HFFc6 (cell line): ENCODE measurements at places on chromosomes 16 and 17.

- H3K36me3 ChIP-seq, result peaks cover 5% of the 10 kb centered on the region; the same call in 1 of the 2 replicates
- H3K4me3 ChIP-seq, result no peak overlapping the region
- H3K27ac ChIP-seq, result no peak overlapping the region
- DNase-seq, result no peak
- H3K27me3 ChIP-seq, result peaks cover 2% of the 10 kb centered on the region
These were observed 149.4 kb downstream of the AATF start for GRCh38 chr17:37098152-37098551.

DNA sequence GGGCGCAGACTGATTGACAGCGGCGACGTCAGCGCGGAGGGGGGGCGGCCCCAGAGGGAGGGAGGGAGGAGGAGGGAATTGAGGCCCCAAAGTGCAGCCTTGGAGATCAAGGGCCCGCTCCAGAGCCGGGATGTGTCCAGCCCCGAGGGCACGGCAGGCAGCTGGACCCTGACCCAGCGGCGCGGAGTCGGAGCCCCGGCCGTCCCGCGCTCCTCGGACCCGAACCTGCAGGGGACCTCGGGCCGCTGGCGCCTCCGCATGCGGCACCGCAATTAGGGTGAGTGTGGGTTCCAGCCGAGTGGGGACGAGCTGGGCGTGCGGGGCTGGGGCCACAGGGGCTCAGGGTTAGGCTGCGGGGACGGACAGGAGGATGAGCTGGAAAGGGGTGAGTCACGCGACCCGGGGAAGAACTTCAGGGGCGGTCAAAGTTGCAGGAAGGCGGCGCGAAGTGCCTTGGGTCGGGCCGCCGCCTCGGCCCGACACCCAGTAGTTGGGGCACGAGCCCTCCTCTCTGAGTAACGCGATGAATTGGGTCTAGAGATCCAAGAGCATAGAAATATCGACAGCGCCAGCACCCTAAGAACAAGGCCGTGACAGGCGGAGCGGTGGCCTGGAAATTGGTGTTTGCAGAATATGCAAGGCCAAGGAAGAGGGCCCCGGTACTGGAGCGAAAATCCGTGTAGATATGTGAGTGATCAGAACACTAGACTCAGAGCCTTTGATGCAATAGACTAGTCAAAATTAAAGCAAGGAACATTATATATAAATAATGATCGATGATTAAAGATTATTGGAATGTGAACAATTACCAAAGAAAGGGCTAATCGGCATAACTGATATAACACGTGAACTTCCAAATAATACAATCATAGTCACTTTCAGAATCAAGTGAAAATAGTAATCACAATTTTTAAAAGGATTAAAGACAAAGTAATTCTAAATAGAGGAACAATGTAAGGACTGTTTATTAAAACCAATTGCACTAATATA lies at the start of gene TBX4:
TSS of gene TBX4 (plus strand) at position 122 of the 990 bp plus-strand sequence. CDS start 4,069 bp downstream, outside the sequence.
- no peak within 1 kb of the TSS for H3K27ac ChIP-seq
- peaks cover 68% of the 10 kb centered on the region for H3K27me3 ChIP-seq

GRCh38 chr17:43892647-43892952 lies 14.7 kb downstream of the MPP2 start:
- H3K4me3 ChIP-seq, result no peak overlapping the region
- no peak overlapping the region for H3K27ac ChIP-seq
- no peaks in the 10 kb centered on the region for H3K36me3 ChIP-seq
- no peak for DNase-seq
- H3K4me1 ChIP-seq, result no peaks in the 10 kb centered on the region

DNA sequence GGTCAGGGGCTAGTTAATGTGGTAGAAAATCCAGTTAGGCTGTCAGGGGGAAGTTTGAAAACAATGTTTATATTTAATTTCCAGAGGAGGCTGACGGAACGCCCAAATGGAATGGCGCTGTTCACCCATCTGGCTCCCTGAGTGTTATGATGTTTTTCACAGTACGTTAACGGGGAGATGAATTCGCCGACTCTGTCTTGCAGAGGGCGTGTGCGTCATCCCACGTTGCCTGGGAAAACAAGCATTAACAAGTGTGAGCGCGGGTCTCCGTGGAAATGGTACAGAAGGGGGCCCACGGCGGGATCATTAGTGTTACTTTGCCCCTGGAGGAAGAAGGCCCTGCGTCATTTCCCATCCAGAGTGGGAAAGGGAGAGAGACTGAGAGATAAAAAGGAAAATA lies 29.6 kb downstream of the RGS9 start:
- peaks cover 6% of the 10 kb centered on the region for H3K27me3 ChIP-seq
- no peak for DNase-seq
- no peak overlapping the region for H3K4me3 ChIP-seq
- H3K27ac ChIP-seq, result no peak overlapping the region
- peaks cover 14% of the 10 kb centered on the region for H3K4me1 ChIP-seq
- H3K36me3 ChIP-seq, result no peaks in the 10 kb centered on the region

DNA sequence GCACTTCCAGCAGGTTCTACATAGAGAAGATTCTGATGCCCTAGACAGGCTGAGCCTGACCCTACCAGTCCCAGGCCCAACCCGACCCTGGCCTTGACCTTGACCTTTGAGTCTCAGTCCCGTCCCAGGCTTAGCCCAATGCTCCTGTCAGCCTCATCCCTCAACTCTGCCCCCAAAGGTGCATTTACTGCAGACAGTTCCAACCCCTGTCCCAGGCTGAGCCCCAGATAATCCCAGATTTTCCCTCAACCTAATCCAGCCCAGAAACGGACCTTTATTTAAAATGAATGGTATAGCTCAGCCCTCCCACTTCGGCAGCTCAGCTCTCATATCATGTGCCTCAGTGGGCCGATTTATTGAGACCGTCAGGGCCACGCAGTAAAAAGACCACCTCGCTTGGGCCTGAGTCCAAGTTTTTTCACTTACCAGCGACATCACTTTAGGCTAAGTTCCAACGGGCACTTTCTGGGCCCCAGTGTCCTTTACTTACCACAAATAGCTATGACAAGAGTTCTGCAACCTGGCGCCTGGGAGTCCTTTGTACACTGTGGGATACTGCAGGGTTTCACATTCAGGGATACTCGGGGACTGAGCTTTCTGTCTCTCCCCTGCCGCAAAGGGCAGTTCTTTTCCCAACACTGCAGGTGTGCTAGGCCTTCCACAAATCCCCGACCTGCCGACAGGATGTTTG lies 89.5 kb downstream of the WSCD1 start:
- no peaks in the 10 kb centered on the region for H3K4me1 ChIP-seq
- H3K27ac ChIP-seq, result no peak overlapping the region
- no peak overlapping the region for H3K4me3 ChIP-seq
- H3K27me3 ChIP-seq, result peaks cover 18% of the 10 kb centered on the region
- no peak for DNase-seq

DNA sequence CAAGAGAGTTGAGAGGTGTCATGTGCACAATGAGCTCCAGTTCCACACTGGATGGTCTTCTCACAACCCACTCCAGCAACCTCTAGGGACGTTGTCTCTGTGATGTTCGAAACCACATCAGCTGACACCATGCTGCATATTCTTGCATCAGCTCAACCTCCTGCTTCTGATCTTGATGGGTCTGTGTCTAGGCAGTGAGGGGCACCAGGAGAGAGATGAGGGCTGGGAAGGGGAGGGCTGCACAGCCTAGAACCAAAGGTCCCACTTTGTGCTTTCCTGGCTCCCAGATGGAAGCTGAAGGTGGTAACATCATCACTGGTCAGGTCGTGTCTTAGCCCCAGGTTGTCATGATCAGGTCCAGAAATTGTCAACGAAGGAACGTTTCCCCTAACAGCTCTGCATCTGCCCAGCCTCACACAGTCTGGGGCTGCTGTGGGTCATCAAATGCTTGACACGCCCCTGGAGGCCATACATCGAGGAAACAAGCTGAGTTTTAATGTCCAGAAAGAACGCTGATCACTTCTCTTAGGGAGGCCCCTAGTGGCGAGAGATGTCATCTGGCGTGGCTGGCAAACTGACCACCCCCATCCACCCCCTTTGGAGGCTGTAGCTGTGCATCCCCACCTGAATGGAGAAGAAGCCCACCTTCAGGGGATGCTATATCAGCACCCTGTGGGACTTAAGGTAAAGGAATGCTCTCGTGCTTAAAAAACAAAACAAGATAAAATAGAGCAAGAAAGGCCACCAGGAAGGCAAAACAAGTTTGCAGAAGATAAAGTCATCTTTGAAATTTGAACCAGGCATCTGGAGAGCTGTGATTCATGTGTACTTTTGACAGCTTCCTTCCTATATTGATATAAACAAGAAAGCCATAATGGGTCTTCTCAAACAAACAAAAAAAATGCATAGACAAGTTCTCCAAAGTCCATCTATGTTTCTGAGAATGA lies 58.3 kb downstream of the WIPI1 start:
- peak overlapping the region; percentile 46; the same call in 1 of the 2 replicates for H3K4me3 ChIP-seq
- peaks cover 1% of the 10 kb centered on the region for H3K27me3 ChIP-seq
- 0 out of 2 replicates have a peak overlapping the region, but pooled peaks have one; percentile 30 for H3K27ac ChIP-seq
- DNase-seq, result peak; percentile 71
- H3K36me3 ChIP-seq, result no peaks in the 10 kb centered on the region
- peaks cover 24% of the 10 kb centered on the region for H3K4me1 ChIP-seq

DNA sequence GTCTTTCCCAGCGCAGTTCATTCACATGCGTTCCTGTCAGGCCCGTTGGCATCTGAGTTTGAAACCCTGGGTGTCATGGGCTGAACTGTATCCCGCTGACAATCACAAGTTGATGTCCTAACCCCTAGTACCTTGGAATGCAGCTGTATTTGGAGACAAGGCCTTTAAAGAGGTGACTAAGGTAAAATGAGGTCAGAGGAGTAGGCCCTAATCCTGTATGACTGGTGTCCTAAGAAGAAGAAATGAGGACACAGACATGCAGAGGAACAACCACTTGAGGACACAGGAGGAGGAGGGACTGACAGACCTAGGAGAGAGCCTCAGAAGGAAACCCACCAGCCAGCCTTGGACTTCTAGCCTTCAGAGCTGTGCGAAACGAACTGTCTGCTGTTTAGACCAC lies 33.1 kb downstream of the TRPV2 start:
- no peak overlapping the region for H3K4me3 ChIP-seq
- peak overlapping the region; percentile 11 for H3K27ac ChIP-seq

DNA sequence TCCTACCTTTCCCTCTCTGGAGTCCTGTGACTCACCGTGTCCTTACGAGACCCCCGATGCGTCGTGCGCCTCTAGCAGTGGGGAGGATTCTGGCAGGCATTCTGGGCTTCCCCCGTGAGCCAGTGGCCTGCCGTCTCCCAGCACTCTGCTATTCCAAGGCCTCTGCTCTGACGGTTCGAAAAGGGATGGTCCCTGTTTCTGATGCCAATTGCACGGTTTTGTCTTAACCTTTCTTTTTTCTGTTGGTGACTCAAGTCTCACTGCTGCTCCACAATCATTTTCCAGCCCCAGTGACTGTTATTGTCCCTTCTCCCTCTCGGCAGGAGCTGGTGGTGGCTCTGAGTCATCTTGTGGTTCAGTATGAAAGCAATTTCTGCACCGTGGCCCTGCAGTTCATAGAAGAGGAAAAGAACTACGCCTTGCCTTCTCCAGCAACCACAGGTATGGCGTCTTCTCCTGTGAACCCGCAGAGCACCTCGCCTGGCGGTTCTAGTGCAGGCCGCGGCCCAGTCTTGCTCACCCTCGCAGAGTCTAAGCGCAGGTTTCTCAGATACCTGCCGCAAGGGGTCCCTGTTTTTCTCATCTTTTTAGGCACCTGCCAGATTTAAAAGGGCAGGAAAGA lies 100.1 kb upstream of the CHMP6 start:
- H3K27me3 ChIP-seq, result peaks cover 6% of the 10 kb centered on the region
- peaks cover 45% of the 10 kb centered on the region for H3K36me3 ChIP-seq
- H3K4me3 ChIP-seq, result peak overlapping the region; percentile 78
- H3K4me1 ChIP-seq, result peaks cover 31% of the 10 kb centered on the region
- peak overlapping the region; percentile 96 for H3K27ac ChIP-seq
- DNase-seq, result peak; percentile 91

- DNase-seq, result no peak
- 0 out of 2 replicates have a peak, but pooled peaks cover 4% of the 10 kb centered on the region for H3K36me3 ChIP-seq
- H3K4me1 ChIP-seq, result no peaks in the 10 kb centered on the region
- no peak overlapping the region for H3K27ac ChIP-seq
- H3K27me3 ChIP-seq, result peaks cover under 1% of the 10 kb centered on the region
These were observed 19.5 kb upstream of the GAS7 start for GRCh38 chr17:10217916-10218315.

GRCh38 chr17:41404024-41404671 lies 6.7 kb upstream of the KRT31 start:
- H3K4me3 ChIP-seq, result peak overlapping the region; percentile 56
- peaks cover 3% of the 10 kb centered on the region; the same call in 1 of the 2 replicates for H3K27me3 ChIP-seq
- peak overlapping the region; percentile 95 for H3K27ac ChIP-seq
- peaks cover 71% of the 10 kb centered on the region for H3K4me1 ChIP-seq
- H3K36me3 ChIP-seq, result no peaks in the 10 kb centered on the region
- DNase-seq, result peak; percentile 97

GRCh38 chr17:61155590-61156237 lies 243.9 kb upstream of the TBX2 start:
- H3K4me3 ChIP-seq, result no peak overlapping the region
- no peaks in the 10 kb centered on the region for H3K27me3 ChIP-seq
- no peak overlapping the region for H3K27ac ChIP-seq
- peaks cover 51% of the 10 kb centered on the region for H3K4me1 ChIP-seq

- peaks cover 49% of the 10 kb centered on the region for H3K36me3 ChIP-seq
- H3K27ac ChIP-seq, result peak overlapping the region; percentile 91
- DNase-seq, result peak; percentile 89
- H3K4me1 ChIP-seq, result peaks cover 81% of the 10 kb centered on the region
These were observed 90.7 kb downstream of the WNT3 start for GRCh38 chr17:46727572-46728348.

DNA sequence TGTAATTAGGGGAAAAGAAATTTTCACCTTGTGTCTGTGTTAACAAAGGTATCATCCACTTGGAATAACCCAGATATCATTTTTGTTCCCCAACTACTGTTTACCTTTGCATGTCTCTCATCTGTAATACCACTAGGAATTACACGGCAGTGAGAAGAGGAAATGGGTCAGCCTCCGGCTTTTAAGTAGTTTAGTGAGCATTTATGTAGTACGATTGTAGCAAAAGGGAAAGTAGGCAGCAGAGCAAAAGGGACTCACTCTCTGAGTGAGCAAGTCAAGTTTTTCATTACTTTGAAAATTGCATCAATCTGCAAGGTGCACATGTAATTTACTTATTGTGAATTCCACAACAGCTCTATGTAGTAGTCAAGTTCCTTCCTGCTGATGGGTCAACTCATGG lies 11.2 kb downstream of the PHF12 start:
- no peak overlapping the region for H3K4me3 ChIP-seq
- H3K4me1 ChIP-seq, result peaks cover 68% of the 10 kb centered on the region

GRCh38 chr17:56653877-56654276 lies 60.4 kb downstream of the NOG start:
- DNase-seq, result peak; percentile 65
- H3K36me3 ChIP-seq, result no peaks in the 10 kb centered on the region
- H3K27me3 ChIP-seq, result peaks cover under 1% of the 10 kb centered on the region
- no peak overlapping the region for H3K27ac ChIP-seq
- peaks cover 12% of the 10 kb centered on the region for H3K4me1 ChIP-seq

GRCh38 chr17:66260275-66260674 lies 31.1 kb upstream of the APOH start:
- DNase-seq, result no peak
- H3K4me3 ChIP-seq, result no peak overlapping the region
- H3K27ac ChIP-seq, result no peak overlapping the region
- peaks cover 2% of the 10 kb centered on the region; the same call in 1 of the 2 replicates for H3K27me3 ChIP-seq

- no peaks in the 10 kb centered on the region for H3K36me3 ChIP-seq
- H3K4me3 ChIP-seq, result no peak overlapping the region
- peak; percentile 60 for DNase-seq
- H3K27me3 ChIP-seq, result no peaks in the 10 kb centered on the region
- H3K4me1 ChIP-seq, result peaks cover 40% of the 10 kb centered on the region
These were observed 330.0 kb upstream of the PMFBP1 start for GRCh38 chr16:72501739-72502593.

GRCh38 chr16:10031473-10031872 lies 150.8 kb downstream of the GRIN2A start:
- peaks cover 17% of the 10 kb centered on the region for H3K27me3 ChIP-seq
- H3K36me3 ChIP-seq, result no peaks in the 10 kb centered on the region
- no peaks in the 10 kb centered on the region for H3K4me1 ChIP-seq
- no peak overlapping the region for H3K4me3 ChIP-seq
- H3K27ac ChIP-seq, result no peak overlapping the region
